ENCODE measurements at places on chromosomes 4 and X.
A peak's percentile ranks its signal among the peaks of the same experiment; 100 is the strongest.

DNA sequence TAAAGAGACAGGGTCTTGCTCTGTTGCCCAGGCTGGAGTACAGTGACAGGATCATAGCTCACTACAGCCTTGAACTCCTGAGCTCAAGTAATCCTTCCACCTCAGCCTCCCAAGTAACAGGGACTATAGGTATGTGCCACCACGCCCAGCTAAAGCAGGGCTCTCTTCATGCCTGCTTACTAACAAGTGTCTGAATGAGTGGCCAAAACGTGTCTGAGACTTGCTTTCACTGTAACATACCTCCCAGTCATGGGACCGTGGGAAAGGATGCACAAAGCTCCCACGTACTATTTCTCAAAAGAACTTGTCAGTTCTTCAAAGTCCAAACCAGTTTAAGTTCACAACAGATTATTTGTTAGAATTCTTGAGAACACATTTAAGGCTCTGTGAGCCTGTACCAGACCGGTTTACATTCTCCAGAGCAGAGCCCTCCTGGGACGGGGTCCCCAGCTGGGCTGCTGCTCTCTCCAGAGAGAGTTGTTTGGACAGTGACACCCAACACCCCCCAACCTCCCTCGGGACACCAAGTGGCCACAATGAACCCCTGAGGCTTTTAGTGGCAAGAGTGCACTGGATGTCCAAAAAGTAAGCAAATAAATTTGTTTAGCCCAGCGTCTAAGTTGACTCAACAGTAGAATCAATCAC lies 24.1 kb downstream of the SH3KBP1 start:
- DNase-seq: no peak

- DNase-seq: no peak
Measured at GRCh38 chrX:129779747-129780146, at the start of gene SASH3. Gene SASH3 (plus strand): TSS chrX:129779949. CDS start chrX:129780098, 149 bp downstream.

GRCh38 chr4:3835527-3836405 lies 69.6 kb downstream of the ADRA2C start:
- no peak for DNase-seq

GRCh38 chr4:96193061-96193460 lies 353.2 kb downstream of the PDHA2 start:
- no peak for DNase-seq

DNA sequence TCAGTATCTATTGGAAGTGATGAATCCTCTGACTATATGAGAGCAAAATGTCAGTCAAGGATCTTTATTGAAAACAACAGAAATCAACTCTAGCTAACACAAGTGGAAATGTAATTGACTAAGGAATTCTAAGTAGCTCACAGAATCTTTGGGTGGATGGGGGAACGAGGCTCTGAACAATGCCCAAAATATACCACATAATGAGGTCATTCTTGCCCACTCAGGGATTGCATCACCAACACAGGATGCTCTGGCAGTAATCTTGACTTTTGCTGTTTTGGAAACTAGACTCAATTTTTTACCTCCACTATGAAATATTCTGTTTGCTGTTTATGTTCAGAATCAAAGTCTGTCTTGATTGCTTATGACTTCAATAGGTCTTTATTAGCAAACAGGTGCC lies 127.4 kb upstream of the UNC5C start:
- peak; percentile 39 for DNase-seq

DNA sequence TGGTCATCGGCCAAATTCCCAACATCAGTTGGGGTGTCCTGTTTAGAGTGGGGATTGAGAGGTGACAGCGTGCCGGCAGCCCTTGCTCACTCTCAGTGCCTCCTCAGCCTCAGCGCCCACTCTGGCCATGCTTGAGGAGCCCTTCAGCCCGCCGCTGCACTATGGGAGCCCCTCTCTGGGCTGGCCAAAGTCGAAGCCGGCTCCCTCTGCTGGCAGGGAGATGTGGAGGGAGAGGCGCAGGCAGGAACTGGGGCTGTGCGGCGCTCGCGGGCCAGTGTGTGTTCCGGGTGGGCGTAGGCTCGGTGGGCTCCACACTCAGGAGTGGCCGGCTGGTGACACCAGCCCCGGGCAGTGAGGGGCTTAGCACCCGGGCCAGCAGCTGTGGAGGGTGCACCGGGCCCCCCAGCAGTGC lies 7.1 kb upstream of the CENPU start:
- no peak for DNase-seq

- DNase-seq: no peak
Measured at GRCh38 chr4:82578935-82579334, 17.1 kb upstream of the TMEM150C start.

GRCh38 chrX:149499766-149500165 lies 5.3 kb downstream of the IDS start:
- no peak for DNase-seq

GRCh38 chr4:42641656-42642055 lies 15.2 kb downstream of the ATP8A1 start:
- DNase-seq: no peak

DNA sequence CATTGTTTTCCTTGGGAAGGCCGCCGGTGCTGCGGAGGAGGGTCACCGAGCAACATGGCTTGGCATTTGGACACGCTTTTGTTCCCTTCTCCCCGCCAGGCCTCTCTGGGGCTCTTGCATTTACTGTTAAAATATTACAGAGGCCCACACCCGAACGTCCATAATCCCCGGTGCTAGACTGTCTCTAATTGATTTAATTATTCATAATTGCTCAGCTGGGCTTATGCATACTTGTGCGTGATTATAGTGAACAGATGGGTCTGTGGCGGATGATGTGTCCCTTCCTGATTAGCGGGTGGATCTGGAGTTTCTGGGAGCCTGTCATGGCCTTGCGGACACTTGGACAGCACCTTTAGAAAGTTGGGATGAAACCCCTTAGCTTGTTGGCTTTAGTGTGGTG lies 100.2 kb upstream of the MSX1 start:
- DNase-seq: no peak

DNA sequence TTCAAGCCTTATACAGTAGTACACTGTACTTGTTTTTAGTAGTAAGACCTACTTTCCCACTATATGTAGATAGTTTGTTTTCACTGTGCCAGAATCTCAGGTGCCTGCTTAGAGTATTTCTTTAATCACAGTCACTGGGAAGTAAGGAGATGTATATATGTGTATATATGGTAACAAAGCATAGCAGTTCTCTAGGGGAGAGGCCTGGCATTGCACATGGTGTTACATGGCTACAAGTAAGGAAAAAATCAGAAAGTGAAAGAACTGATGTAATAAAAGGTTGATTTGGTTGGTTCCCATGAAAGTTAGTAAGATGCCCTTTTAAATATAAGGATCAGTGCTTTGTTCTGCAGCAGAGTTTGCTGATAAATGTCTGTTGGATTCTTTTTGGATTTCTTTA lies 9.3 kb upstream of the DCK start:
- no peak for DNase-seq

DNA sequence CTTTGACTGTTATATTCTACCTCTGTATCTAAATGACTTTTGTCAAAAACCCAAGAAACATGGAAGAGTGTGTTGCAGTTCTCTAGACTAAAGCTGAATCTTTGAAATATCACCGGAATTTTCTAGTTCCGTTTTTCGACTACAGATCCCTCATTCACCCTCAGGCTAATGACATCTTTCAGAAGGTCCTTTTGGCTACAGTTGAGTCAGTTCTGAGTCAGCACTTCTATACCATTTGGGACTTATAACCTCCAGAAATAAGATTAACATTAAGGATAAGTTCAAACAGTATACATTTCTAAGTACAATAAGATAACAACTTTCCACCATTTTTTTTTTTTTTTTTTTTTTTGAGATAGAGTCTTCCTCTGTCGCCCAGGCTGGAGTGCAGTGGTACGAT lies 331.0 kb upstream of the CPXCR1 start:
- no peak for DNase-seq

- DNase-seq: no peak
Measured at GRCh38 chr4:138646383-138646782, 369.2 kb upstream of the NOCT start.

GRCh38 chrX:97846718-97847237 lies 963.1 kb downstream of the RPA4 start:
- DNase-seq: no peak

GRCh38 chr4:119785963-119786362 lies 157.4 kb upstream of the PDE5A start:
- no peak for DNase-seq

DNA sequence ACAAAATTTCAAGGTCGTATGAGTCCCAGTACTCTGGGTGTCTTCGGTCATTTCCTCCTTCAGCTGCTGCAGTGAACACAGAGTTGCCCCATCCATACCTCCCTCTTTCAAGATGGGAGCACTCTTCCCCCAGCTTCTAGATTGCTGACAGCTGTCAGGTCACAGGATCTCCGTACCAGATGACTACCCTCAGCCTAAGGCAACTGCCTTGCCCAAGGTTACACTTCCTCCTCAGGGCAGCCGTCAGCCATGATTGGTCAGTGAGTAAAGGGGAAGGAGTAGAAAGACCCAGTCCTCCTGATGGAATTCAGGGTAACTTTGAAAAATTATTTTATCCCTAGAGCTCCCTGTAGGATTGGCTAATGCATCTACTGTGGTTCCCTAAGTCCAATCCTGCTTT lies 81.6 kb downstream of the NAF1 start:
- DNase-seq: no peak

- DNase-seq: no peak
Measured at GRCh38 chr4:15414551-15415091, 13.2 kb upstream of the C1QTNF7 start.

- no peak for DNase-seq
Measured at GRCh38 chr4:70815370-70815769, 24.3 kb downstream of the GRSF1 start.

DNA sequence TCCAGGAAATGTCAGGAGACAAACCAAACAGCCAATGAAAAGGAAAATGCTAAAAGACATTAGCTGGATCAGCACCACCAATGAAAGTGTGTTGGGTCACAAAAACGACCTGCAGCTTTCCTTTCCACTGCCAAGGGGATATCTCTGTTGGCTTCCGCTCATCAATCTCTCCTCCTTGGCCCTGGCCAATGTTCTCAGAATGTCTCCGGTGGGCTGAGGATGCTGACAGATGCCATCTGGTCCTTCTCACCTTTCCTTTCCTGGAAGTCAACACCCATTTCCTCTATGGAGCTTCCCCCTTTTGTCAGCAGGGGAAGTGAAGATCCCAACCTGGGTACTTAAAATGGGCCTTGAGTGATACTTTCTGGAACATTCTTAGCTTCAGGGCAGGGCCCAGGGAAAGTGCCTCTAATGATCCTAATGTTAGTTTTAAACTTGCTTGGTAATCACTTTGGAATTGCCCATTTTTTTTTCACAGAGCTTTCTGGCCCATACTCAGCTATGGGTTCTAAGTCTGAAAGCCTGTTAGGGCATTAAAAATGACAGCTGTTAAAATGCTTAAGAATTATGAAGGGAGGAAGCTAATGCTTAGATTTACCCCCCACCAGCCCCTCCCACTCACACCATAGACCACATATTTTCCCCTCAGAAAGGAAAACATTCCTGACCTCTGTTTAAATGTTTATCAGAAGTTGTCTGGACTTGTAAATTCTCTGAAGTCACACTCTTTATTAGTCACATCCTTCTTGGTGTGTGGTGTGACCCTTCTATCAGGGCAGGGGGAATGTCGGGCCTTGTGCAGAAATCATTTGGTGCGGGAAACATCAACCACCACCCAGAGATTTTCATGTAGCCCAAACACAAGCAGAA lies 29.2 kb downstream of the IGFBP7 start:
- DNase-seq: peak; percentile 77

- no peak for DNase-seq
Measured at GRCh38 chr4:5021546-5021945, 2.3 kb upstream of the CYTL1 start.

GRCh38 chr4:44756559-44756958 lies 30.2 kb upstream of the GNPDA2 start:
- no peak for DNase-seq

- no peak for DNase-seq
Measured at GRCh38 chr4:24730256-24731001, 64.9 kb upstream of the SOD3 start.

- DNase-seq: no peak
Measured at GRCh38 chrX:3293251-3293650, 53.2 kb downstream of the MXRA5 start.

DNA sequence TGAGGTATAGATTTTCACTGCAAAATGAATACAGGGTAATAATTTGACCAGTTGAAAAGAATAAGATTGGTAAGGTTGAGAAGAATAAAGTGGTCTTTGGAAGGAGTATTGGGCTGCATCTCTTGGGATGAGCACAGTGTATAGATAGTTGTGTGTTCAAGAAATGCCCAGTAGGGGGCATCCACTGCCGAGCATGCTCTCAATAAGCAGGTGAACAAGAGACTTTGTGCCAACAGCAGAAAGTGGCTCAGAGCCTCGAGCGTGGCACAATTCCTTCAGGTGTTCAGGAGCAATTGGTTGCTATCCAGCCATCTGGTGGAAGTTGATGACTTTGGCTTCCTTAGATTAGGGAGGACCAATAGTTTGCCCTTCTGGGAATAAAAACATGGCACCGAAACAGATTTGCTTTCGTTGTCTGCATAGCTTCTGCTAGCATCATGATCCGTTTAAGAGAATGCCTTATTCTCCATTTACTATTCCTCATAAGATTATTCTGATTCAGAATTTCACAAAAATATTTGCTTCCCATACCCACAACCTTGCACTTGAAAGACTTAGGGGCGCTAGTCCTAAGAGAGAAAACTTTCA lies 258.1 kb upstream of the NEIL3 start:
- peak; percentile 38 for DNase-seq

DNA sequence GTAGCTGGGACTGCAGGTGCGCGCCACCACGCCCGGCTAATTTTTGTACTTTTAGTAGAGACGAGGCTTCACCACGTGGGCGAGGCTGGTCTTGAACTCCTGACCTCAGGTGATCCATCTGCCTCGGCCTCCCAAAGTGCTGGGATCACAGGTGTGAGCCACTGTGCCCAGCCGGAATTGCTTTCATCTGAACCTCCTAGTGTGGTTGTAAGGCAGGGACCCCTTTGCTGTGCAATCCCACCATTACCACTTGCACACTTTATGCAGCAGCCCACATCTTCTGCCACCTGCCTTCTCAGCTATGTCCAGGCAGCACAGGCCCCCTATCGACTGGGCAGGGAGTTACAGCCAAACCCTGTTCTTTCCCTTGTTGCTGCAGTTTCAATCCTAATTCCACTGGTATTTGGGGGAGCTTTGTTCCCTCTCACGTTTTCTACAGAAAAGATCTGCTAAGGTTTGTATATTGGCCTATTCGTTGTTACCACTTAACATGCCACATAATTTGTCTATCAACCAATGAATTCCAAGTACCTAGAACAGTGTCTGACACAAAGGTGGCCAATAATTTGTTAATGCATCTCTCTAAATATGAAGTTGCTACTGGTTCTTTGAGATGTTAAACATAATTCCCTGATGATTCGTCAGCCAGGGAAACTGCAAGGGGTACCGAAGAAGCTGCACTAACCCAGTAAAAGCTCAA lies 6.5 kb downstream of the RPL39 start:
- DNase-seq: peak; percentile 14
